Urinary bladder (tissue), 4 donors: ENCODE measurements at places on chromosomes 3 and 15. TPM values are rescaled to one million over a fixed set of nuclear protein-coding genes. Genes with fewer than 3 reads are reported as not detected.

ALG1L2 gene
- not detected for polyA plus RNA-seq

CTXND1 gene
- polyA plus RNA-seq = 0.42 TPM

PCLAF gene
- 1.8 TPM for polyA plus RNA-seq

ITGA11 gene
- polyA plus RNA-seq = 2.9 TPM

CHRNA7 gene
- 2.0 TPM for polyA plus RNA-seq

PP2D1 gene
- not detected for polyA plus RNA-seq

PEX11A gene
- 10.6 TPM for polyA plus RNA-seq

ZMYND10 gene
- 0.62 TPM for polyA plus RNA-seq

ABHD14A gene
- 31.5 TPM for polyA plus RNA-seq

CPLX3 gene
- 0.22 TPM for polyA plus RNA-seq

CRYBG3 gene
- 16.2 TPM for polyA plus RNA-seq

UNC13C gene
- polyA plus RNA-seq = 0.04 TPM

PGBD4 gene
- 0.96 TPM for polyA plus RNA-seq

P2RY13 gene
- 0.57 TPM for polyA plus RNA-seq

NECTIN3 gene
- 12.1 TPM for polyA plus RNA-seq

CEMIP gene
- polyA plus RNA-seq = 0.25 TPM

GUCA1C gene
- polyA plus RNA-seq = 0.28 TPM

FANCI gene
- 4.3 TPM for polyA plus RNA-seq

UBA7 gene
- 37.7 TPM for polyA plus RNA-seq

C3orf52 gene
- polyA plus RNA-seq = 2.6 TPM

EFCC1 gene
- 4.3 TPM for polyA plus RNA-seq

ADAMTS9 gene
- polyA plus RNA-seq = 20.7 TPM

CCDC13 gene
- 1.5 TPM for polyA plus RNA-seq

LEKR1 gene
- polyA plus RNA-seq = 0.37 TPM

ACAN gene
- 0.71 TPM for polyA plus RNA-seq

DAZL gene
- not detected for polyA plus RNA-seq

KLHL40 gene
- 0.06 TPM for polyA plus RNA-seq

NLGN1 gene
- 8.4 TPM for polyA plus RNA-seq

AHSG gene
- polyA plus RNA-seq = 0.71 TPM

RTP3 gene
- not detected for polyA plus RNA-seq

GALK2 gene
- polyA plus RNA-seq = 22.2 TPM

SMCO1 gene
- polyA plus RNA-seq = not detected

FBXL2 gene
- polyA plus RNA-seq = 5.2 TPM
